ENCODE measurements at places on chromosomes 4 and X.

DNA sequence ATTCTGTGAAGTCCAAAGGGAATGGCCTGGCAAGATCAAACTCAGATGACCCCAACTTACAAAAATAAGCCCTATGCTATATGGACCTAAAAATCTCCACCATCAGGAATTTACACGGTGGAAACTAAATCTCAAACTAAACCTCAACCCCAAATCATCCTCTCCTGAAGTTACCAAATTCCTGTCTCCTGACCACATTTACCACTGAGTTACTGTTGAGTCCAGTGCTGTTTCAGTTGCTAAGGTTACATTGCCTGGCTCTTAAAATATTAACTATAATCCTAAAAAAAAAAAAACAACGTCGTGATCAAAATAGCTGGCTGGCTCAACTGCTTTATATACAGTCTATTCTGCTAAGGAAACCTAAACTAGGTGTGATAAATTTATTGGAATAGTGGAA is 315.2 kb upstream of the SLIT2 start:
- no peak for DNase-seq

DNA sequence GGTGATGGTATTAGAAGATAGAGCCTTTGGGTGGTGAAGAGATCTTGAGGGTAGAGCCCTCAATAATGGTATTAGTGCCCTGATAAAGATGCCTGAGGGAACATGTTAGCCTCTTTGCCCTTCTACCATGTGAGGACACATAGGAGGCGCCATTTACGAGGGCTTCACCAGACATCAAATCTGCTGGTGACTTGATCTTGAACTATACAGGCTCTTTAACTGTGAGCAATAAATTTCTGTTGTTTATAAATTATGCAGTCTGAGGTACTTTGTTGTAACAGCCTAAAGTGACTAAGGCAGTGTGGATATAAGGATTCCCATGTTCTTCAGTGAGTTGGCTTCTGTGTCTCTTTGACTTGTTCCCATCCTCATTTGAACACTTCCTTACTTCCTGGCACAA is 11.8 kb downstream of the MOB1B start:
- peak; percentile 49 for DNase-seq

DNA sequence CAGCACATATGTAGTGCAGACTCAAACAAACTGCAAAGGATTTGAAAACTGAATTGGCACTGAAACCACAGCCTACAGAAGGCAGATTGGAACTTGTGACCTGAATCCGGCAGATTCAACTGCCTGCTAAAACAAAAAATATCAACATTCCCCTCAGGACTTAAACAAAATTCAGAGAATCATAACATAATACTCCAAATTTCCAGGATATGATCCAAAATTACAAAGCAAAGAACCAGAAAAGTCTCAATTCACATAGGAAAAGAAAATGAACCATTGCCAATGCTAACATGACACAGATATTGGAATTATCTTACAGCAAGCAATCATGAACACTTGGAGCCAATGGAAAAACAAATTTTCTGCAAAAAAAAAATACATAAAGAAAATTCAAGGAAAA is 250.4 kb downstream of the PRDM5 start:
- DNase-seq, result no peak

DNA sequence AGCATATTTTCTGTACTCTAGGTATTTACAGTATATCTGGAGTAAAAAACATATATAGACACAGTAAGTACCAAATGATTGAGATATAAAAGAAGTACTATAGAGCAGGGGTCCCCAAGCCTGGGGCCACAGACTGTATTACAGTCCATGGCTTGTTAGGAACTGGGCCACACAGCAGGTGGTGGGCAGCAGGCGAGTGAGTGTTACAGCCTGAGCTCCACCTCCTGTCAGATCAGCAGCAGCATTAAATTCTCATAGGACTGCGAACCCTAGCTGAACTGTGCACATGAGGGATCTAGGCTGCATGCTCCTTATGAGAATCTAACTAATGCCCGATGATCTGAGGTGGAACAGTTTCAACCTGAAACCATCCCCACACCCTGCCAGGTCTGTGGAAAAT is 300.7 kb downstream of the NR3C2 start:
- no peak for DNase-seq

GRCh38 chr4:137471895-137472294 is 60.4 kb downstream of the PCDH18 start:
- no peak for DNase-seq

DNA sequence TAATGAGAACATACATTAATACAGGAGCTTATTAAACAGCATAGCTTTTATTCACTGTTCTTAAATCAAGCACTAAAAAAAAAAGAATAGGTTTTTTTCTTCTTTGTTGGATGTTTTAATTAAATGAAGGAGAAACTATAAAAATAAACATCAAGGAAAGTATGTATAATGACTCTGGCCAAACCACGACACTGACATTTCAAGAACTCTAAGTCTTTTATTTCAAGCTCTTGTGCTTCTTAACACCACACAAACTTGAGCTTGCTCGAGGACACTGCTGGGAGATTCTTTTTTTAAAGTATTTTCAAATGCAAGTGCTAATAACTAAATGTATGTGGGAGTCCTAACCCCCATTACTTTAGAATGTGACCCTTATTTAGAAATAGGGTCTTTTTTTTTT is 204.9 kb upstream of the PPARGC1A start:
- no peak for DNase-seq

DNA sequence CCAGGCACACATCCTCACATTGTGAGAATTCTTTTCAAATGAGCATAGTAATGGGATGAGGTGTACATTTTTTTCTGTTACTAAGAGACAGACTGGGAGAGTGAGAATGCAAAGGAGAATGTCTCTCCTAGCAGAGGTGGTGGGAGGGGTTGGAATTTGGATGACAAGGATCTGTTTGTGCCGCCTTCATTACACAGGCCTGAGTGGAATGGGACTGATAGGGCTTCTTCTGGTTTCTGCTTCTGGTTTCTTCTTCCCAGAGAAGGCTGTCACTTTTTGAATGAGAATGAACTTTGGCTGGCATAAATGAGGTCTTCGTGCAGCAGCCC is 55.4 kb downstream of the C4orf51 start:
- no peak for DNase-seq

DNA sequence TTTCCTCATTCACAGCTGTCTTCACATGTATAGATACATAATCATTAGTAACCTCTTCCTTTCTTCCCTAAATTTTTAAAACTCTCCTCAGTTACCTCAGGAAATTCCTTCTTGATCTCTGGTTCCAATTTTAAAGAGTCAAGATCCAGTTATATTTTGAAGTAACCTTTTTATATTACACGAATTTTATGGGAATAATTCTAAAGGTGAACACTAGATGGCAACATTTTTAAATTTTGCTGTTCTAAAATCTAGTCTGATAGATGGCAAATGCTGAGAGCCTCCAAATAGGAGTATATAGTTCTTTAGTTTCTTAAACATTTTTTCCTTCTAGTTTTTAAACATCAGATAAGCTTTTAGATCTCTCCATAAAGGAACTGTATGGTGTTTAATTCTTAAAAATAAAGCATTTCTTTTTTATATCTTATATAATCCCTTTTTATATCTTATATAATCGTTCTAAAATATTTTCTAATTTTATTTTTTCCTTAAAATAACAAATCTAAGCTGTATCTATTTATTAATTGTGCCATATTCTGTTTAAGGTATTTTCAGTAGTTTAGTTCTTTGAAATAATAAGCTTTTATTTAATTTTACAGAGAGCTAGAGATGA is 37.9 kb upstream of the PAPSS1 start:
- DNase-seq, result peak; percentile 38

GRCh38 chrX:54415534-54416350 is 24.5 kb upstream of the TSR2 start:
- peak; percentile 19 for DNase-seq

DNA sequence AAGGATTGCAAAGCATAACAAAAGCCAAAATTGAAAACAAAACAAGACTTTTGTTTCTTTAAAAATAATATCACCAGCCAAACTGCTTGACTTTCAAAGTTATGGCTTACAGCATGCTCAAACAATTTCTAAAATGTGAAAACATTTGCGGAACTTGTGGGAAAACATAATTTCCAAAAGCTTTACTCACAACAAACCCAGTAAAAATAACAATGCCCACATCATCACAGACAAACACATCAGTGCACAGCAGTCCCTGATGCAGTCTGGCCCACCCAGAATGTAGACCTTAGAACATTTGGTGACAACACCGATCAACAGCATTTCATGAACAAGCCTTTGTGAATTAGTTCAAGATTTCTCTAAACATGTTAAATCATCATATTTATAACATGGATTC is 98.9 kb downstream of the ARHGAP6 start:
- no peak for DNase-seq

GRCh38 chrX:16005917-16006316 is 117.4 kb upstream of the GRPR start:
- no peak for DNase-seq

- DNase-seq, result no peak
Measured at GRCh38 chr4:172245516-172245915, 432.3 kb downstream of the GALNTL6 start.

DNA sequence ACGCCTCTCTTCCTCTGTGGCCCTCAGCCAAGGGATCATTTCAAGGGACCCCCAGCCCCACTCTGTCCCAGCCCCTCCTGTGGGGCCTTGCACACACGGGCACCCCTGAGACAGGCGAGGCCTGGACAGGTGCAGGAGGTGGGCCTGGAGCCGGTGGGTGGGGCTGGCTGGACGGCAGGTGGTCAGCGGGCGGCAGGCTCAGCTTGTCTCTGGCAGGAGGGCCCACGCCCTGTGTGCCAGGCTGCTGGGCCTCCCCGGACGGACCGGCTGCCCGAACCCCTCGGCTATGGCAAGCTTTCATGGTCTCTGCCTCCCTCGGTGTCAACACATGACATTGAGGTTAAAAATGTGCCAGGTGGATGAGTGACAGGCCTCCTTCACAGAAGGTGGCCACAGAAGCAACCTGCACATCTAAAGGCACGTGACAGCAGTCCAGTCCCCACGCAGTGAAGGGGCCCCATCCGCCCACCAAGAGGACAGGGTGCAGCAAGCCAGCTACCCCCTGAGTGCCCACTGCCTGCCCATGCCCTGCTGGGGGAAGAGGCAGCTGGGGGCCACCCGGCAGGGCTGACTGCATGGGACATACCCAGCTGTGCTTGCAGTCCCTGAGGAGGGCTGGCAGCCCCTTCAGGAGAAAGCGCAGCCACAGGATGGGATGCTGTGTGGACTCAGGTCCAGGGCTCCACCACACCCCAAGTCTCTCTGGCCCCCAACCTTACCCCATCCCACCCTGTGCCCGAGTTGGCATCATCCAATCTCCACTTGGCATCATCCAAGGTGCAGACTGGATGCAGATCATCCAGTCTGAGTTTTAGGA is 109.3 kb downstream of the FAM53A start:
- no peak for DNase-seq

GRCh38 chr4:66926687-66927086 is 618.6 kb downstream of the CENPC start:
- no peak for DNase-seq

DNA sequence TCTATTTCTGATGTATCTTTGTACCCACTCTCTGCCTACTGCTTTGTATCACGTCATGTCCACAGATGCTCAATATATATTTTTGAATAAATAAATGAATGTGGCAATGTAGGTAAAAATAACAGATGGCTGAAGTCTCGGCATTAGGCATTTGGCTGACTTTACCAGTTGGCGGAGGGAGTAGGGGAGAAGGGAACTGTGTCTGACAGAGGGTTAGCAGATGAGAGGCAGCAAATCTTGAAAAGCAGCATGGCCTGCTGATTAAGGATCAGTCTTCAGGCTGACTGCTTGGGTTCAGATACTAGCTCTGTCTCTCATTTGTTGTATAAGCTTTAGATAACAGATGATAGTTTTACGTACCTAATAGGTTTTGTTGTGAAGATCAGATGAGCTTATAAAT is 31.9 kb upstream of the RASGEF1B start:
- DNase-seq, result no peak

DNA sequence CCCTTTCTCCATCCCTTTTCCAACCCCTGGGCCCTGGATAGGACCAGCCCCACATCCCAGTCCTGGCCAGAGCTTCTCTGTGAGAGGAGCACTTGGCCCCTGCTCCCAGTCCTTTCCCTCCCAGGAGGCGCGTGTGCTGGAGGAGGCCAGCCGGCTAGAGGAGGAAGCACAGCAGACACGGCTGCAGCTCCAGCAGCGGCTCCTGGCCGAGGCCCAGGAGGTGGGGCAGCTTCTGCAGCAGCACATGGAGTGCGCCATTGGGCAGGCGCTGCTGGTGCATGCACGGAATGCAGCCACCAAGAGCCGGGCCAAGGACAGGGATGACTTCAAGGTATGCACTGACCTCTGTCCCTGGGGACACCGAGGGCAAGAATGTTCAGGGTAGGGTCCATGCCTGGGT is 87.5 kb downstream of the EVC start:
- DNase-seq, result no peak

GRCh38 chr4:40682290-40683101 is 52.8 kb upstream of the RBM47 start:
- DNase-seq, result no peak

DNA sequence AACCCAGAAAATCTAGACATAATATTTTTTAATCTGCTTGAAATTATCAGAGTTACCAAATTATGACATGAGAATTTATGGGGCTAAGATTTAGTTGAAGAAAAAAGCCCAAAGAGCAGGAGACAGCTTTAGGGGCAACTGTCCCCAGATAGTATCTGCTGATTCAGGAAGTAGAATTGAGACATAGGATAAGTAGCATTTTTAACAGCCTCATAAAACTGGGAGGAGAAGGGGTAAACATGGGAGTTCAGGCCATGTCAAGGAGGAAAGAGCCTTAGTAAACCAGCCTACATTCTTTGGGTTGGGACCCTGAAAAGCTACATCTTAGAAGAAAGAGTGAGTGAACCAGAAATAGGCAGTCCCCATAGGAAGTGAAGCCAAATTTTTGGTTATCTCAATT is 9.7 kb upstream of the RAB28 start:
- no peak for DNase-seq

DNA sequence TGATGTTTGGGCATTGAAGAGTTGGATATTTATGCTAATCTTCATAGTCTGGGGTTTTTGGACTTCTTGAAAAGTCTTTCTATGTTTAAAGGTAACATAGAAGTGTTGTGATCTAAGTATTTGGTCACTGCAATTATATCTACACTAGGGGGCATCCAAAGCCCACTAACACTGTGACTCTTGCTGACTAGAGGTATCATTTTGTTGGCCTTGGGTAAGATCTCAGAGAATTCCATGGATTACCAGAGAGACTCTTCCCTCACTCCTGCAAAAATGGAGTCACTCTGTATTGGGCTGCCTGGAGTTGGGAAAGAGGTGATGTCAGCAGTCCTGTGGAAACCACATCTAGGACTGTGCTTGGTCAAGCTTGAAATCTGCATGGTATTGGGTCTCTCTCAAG is 1077.6 kb downstream of the FAM133A start:
- DNase-seq, result no peak

GRCh38 chr4:115159141-115159540 is 45.7 kb upstream of the NDST4 start:
- no peak for DNase-seq

- no peak for DNase-seq
Measured at GRCh38 chr4:102787944-102788343, 27.2 kb upstream of the MANBA start.

- DNase-seq, result no peak
Measured at GRCh38 chr4:7984286-7984925, 44.7 kb upstream of the AFAP1 start.
